ENCODE measurements at places on chromosomes 7 and 10.

DNA sequence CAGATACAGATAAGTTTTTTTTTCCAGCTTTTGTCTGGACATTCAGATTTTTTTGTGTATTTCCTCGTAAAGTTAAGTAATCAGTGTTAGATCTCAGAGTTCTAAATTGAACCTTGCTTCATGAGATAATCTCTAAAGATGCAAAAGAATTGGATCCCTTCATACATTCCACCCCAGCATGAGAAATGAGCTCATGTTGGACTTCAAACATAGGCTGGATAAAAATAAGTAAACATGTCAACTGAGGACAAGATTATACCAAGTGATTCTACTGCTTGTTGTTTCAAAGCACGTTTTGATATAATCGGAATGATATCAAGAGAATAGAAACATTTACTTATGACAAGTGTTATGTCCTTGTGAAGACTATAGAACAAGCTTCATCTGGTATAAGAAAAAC, 117.0 kb upstream of the DKK1 start:
- DNase-seq: no peak

DNA sequence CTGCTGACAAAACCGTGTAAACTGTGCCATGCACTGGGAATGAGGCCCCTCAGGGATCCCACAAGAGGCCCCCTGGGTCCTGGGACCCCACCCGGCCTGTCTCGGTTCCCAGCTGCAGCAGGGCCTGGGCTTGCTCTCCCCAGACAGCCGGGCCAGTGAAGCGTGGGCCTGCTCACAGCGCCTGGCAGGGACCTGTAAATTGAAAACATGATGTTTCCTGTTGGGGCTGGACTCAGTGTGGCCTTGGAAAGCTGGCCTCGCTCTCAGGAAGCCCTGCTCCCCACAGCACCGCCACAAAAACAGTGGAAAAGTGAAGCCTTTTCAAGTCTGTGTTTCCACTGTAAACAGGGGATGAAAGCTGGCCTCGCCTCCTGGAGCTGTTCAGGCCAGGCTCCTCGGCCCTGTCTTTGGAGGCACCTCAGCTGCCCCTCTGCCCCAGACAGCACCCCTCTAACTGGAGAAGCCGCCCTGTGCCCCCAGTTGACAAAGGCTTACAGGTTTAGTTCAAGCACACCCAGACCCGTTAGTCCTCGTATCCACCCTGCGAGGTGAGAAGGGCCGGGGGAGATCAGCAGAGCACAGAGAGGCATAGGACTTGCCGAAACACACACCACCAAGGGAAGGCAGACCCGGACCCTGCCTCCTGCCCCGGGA, 108.3 kb downstream of the ZMIZ1 start:
- no peak for DNase-seq

GRCh38 chr7:88184848-88185304, 35.0 kb downstream of the SRI start:
- DNase-seq: no peak

DNA sequence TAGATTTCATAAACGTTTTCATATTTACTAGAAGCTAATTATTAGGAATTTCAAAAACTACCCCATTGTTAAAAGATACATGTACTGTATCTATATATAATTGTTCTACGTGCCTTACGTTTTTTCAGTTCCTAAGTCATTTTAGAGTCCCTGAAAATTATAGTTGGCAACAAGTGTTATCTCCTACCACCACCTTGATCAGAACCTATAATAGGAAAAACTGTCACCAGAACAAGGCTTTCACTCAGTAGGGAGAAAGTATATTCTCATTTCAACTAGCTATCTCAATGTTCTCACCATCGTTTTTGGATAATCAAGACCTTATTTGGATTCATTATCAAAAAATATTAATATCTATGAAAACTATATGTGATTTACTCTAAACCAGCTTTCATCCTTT, 107.7 kb downstream of the CPEB3 start:
- no peak for DNase-seq

DNA sequence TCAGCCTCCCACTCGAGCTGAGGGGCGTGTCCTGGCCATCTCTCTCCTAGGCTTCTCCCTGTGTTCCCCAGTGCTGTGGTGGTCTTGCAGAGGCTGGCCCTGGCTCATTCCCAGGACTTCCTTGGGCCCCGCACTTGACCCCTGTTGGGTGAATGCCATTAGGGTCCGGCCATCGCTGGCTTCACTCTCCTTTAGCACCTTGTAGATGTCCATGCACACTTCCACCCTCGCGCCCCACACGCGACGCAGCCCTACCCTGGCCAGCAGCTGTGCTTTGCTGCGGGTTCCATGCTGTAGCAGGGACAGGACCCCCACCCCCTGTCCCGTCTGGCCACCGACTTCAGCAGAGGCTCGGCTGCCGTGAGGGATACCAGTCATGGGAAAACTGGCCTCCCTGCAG, 46.3 kb downstream of the PITRM1 start:
- DNase-seq: no peak

GRCh38 chr7:25638590-25639244, 410.4 kb upstream of the NPVF start:
- no peak for DNase-seq

- DNase-seq: no peak
These were observed 188.1 kb upstream of the TMEM72 start for GRCh38 chr10:44723082-44723481.

- no peak for DNase-seq
These were observed 224.3 kb upstream of the PLXNA4 start for GRCh38 chr7:132800522-132800921.

- DNase-seq: no peak
These were observed 349.1 kb downstream of the RPS24 start for GRCh38 chr10:78382772-78383171.

GRCh38 chr10:99938563-99938962, 71.2 kb downstream of the DNMBP start:
- no peak for DNase-seq

DNA sequence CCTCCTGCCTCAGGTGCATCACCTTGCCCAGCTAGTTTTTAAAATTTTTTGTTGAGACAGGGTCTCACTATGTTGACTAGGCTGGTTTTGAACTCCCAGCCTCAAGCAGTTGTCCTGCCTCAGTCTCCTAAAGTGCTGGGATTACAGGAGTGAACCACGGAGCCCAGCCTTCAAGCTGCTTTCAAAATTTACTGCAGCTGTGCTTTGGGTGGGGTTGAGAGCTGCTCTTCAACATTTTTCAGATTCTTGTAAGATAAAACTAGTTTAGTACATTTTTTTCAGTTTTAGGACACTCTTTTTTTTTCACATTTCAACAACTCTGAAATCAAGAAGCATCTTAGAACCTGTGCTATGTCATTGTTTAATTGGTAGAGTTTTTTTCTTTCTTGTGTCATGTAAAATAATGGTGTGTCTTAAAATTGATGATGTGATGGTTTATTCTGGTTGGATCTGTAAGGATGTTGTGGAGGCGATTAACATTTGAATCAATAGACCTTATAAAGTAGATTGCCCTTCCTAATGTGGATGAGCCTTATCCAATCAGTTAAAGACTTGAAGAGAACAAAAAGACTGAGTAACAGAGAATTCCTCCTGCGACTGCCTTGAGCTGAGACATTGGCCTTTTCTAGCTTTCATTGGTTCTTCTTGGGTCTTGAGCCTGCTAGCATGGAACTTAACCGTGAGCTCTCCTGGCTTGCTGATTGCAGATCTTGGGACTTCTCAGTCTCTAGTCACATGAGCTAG, 13.5 kb downstream of the PLEKHA8 start:
- DNase-seq: no peak

- no peak for DNase-seq
These were observed 75.9 kb downstream of the CCNY start for GRCh38 chr10:35412003-35412723.

DNA sequence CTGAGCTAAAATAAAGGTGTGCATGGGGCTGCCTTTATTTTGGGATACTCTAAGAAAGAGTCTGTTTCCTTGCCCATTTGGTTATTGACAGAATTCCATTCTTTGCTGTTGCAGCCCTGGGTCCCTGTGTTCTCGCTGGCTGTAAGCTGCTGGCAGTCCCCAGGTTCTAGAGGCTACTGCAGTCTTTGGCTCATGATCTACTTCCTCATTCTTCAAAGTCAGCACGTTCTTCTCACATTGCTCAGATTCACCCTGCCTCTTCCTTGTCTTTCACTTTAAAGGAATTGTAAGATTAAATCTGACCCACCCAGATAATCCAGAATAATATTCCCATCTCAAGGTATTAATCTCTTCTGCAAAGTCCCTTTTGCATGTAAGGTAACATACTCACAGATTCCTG, 620.3 kb downstream of the CCSER2 start:
- no peak for DNase-seq

GRCh38 chr10:62171791-62172190, 96.9 kb downstream of the RTKN2 start:
- no peak for DNase-seq

All from CMK (cell line).